ENCODE measurements at places on chromosomes 13 and 19.

- DNase-seq: no peak
Observed at GRCh38 chr13:63409791-63410351, 1994.2 kb upstream of the PCDH20 start.

DNA sequence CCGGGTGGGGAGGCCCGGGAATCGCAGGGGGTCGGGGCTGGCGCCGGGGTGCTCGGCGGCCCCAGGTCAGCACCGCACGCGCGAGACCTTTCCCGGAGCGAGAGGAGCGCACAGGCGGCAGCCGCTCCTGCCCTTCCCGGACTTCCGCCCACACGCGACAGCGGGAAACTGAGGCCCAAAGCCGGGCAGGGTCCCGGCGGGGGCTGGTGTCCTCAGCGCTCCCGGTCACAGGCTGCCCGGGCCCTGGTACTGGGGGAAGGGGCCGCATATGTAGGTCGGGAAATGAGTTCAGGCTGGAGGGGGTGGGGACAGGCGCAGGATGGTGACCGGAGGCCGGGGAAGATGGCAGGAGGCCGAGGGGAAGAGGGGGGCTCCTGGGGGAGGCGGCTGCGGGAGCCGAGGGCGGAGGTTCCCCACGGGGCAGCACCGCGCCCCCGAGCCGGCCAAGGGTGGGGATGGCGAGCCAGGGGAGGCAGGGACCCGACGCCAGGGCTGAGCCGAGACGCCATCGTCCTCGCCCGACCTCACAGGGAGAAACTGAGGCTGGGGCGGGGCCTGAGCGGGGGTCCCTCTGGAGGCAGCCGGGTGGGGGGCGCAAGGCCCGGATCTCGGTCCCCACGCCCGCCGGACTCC lies 662 bp downstream of the CBARP start:
- DNase-seq: no peak

DNA sequence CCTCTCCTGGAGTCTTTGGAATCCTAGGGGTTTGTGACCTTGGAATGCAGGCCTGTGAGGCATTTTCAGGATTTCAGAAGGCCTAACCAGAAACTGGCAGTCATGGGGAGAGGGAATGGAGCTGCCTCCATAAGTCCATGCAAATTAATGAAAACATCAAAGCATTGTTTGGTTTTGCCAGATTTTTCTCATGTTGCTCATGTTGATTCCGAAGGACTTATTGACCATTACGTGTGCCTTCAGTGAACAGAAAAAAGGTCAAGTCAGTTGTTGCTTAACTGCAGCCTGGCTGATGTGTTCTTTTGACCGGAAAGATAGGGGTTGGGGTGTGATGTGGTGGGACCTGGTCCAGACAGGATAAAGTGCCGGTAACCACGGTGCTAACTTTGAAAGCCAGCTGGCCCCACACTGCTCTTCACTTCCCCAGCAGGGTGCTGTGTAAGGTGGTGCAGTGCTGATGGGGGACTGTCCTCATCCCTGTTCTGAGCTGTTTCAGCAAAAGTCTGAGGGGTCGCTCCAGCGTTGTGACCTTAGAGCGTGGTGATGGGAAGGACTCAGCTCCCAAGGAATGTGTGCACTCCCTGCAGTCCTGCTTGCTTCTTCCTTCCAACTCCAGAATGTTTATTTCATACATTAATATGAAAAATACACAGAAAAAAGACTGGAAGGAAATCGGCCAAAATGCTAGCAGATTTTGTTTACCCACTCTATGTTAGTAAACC lies 3.5 kb downstream of the RNF113B start:
- no peak for DNase-seq

- no peak for DNase-seq
Observed at GRCh38 chr13:61247149-61247936, 168.3 kb downstream of the PCDH20 start.

- no peak for DNase-seq
Observed at GRCh38 chr13:23730251-23730650, 158.9 kb downstream of the MIPEP start.

- DNase-seq: no peak
Observed at GRCh38 chr13:90448466-90449037, 898.9 kb upstream of the MIR17HG start.

- no peak for DNase-seq
Observed at GRCh38 chr13:43684963-43685725, 101.6 kb downstream of the ENOX1 start.

GRCh38 chr19:16449330-16449961 lies 22.3 kb downstream of the EPS15L1 start:
- DNase-seq: no peak

- peak; percentile 88 for DNase-seq
Observed at GRCh38 chr19:46000491-46001246, 5.4 kb downstream of the CCDC61 start.

DNA sequence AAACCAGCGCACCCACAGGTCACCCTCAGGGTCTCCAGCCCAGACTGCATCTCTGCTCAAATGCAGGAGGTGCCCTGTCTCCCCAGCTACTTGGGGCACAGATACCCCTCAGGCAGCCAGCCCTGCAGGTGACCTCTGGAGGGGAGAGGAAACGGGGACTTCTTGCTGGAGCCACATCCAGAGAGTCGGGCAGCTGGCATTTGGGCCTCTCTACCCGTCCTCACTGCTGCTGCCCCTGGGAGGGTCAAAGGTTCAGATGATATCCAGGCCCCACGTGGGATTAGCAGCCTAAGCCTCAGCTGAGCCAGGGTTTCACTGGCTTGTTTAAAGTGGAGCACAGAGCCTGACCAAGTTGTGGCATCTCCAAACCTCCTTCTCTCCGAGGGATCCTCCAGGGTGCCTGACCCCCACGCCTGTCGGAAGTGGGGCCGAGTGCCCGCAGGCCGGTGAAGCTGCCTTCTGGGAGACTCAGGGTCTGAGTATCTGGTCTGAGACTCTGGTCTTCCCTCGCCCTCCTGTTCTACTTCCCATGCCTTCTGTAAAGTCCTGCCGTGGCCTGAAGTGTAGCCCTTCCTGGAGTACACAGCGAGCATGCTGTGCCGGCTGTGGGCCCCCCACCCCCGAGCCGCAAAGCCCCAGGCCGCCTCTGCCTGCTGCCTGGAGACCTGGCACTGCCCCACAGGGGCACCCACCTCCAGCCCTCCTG lies 2.1 kb downstream of the RASA3 start:
- DNase-seq: no peak

GRCh38 chr19:55208880-55209692 lies at the start of gene PTPRH:
PTPRH (minus strand) TSS chr19:55209501; CDS start chr19:55209433, 68 bp downstream.
- no peak for DNase-seq

DNA sequence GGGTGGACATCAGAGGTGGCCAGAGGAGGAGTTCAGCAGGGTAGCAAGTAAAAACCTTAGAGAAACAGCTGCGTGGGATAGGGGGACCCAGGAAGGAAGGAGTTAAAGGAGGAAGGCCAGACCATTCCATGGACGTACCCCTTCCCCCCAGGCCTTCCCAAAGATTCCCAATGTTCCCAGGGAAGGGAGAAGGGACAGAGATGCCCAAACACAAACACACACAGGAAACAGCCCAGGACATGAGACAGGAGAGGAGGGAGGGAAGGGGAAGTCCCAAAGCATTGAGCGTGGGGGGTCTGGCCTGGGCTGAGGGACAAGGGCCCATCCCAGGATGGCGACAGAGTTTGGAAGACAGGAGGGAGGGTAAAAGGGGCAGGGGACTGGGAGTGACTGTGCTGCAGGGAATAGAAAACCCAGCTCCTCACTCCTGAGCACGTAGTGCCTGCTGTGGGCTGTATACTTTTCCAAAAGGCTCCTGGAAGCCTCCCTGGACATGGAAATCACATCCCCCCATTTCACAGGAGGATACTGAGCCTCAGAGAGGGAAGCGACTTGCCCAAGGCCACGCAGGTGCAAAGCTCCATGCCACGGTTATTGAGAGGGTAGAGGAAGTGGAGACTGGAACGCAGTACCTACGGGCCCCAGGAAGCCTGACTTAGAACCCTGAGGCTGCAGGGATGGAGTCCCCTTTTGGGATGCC lies 1.1 kb downstream of the SYDE1 start:
- no peak for DNase-seq

DNA sequence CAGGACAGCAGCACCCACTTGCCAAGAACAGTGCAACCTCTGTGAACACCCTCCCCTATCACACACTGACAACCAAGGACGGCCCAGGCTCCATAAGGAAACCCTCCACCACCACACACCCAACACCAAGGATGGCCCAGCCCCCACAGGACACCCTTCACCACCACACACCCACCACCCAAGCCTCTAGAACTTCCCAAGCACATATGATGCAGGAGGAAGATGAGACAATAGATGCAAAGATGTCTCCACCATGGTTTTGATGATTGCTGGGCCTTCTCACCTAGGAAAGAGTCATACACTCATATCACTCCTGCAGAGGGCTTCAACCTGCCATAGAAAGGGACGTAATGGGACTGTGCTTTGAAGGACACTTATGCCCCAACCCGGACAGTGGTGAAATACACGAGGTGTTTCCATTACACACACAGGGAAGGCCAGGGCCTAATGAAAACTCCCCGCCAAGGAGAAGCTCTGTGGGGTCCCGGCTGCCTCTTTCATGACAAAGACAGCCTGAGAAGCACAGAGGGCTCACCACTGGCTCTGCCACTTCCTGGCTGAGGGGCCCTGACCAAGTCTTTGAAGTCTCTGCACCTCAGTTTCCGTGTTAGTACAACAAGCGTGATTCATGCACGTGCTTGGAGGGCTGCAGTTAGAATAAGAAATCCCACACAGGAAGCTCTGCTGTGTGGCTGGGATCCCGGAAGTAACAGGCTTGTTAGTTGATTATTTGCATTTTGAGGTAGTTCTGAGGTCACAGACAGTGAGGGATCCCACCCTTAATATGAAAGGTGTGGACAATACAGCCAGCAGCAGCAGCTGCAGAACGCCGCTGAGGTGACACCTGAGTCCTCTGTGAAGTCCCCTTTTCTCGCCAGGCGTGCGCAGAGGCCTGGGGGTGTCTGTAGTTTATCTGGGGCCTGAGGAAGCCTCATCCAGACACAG lies 61.9 kb upstream of the ATP12A start:
- DNase-seq: peak; percentile 79

GRCh38 chr13:33261387-33262061 lies 24.0 kb downstream of the STARD13 start:
- DNase-seq: no peak

DNA sequence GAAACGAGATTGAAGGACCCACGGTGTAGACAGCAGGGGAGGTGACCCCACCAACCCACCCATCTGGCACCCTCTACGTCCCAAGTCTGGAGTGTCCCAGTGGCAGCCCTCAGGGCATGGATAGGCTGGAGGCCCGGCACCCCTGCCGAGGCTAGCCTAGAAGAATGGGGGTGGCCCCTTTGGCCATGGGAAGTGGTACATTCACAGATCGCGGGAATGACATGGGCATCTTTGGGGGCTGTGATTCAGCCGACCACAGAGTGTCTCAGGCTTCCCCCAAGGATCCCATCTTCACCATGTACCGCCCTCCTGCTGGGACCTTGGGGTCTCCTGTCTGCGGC lies 11.3 kb upstream of the MKNK2 start:
- no peak for DNase-seq

- DNase-seq: no peak
Observed at GRCh38 chr13:44048326-44048725, 168.6 kb downstream of the LACC1 start.

GRCh38 chr13:60395971-60396782 lies 843 bp upstream of the TDRD3 start:
- DNase-seq: peak; percentile 92

All from CD4-positive, alpha-beta T cell (primary cell).